ENCODE measurements at places on chromosomes 5 and 9.

DNA sequence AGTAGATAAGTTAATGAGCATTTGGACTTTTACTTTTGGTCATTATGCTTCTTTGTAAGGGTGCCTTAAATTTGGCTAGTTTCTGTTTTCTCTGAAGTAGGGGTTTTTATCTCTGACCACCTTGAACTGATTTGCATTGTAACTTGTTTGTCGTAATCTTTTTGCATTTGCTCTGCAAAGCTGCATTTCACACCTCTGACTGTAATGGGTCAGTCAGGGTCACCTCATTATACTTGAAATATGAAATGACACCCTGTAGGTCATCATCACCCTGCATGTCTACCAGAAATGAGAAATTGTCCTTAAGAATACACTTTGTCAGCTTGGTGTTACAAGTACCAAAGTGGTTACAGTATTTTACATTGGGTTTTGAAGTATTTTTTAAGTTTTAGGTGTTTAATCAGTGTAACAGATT lies 74.0 kb downstream of the KCNN2 start:
- DNase-seq: no peak

- DNase-seq: no peak
Observed at GRCh38 chr5:53116597-53116996, 7.0 kb upstream of the MOCS2 start.

GRCh38 chr9:91120200-91120599 lies 241.5 kb downstream of the AUH start:
- DNase-seq: no peak

DNA sequence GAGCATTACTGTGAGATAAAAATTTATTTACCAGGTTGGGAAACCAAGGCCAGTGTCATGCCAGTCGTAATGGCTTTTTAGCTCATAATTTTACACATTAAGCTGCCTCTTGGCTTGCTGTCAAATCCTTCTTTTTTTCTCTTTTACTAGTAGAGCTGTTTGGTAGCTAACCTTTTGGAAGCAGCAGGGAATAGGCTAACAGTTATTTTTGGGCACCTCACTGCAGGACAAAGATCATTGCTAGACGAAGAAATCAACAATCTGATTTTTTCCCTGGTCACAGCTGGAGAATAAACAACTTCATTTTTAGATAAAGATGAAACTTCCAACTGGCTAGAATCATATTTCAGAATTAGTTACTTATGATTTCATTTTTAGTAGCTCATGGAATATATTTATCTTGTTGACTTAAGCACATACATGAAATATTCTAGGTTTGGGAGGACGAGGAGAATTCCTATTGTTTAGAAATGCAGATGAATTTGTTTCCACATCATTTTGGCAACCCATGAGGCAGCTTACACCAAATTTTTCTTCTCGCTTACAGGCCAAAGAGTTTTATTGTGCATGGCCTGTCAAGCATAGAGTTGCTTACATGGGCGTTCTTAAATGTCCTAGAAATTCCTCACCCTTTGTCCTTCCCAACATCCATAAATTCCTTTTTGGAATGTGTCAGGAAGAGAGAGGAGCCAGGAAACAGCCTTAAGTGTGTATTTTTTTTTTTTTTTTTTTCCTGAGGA lies 19.6 kb downstream of the TNC start:
- DNase-seq: no peak

- DNase-seq: no peak
Observed at GRCh38 chr9:115118879-115119218, 892 bp upstream of the TNC start.

GRCh38 chr9:7216004-7216841 lies 458.4 kb downstream of the KDM4C start:
- no peak for DNase-seq

- DNase-seq: no peak
Observed at GRCh38 chr9:76827296-76828080, 63.2 kb downstream of the PCA3 start.

GRCh38 chr9:3955305-3955687 lies 344.6 kb downstream of the GLIS3 start:
- no peak for DNase-seq

GRCh38 chr9:89138463-89139390 lies 39.9 kb downstream of the SHC3 start:
- no peak for DNase-seq

GRCh38 chr9:3508078-3508431 lies 17.7 kb downstream of the RFX3 start:
- no peak for DNase-seq

DNA sequence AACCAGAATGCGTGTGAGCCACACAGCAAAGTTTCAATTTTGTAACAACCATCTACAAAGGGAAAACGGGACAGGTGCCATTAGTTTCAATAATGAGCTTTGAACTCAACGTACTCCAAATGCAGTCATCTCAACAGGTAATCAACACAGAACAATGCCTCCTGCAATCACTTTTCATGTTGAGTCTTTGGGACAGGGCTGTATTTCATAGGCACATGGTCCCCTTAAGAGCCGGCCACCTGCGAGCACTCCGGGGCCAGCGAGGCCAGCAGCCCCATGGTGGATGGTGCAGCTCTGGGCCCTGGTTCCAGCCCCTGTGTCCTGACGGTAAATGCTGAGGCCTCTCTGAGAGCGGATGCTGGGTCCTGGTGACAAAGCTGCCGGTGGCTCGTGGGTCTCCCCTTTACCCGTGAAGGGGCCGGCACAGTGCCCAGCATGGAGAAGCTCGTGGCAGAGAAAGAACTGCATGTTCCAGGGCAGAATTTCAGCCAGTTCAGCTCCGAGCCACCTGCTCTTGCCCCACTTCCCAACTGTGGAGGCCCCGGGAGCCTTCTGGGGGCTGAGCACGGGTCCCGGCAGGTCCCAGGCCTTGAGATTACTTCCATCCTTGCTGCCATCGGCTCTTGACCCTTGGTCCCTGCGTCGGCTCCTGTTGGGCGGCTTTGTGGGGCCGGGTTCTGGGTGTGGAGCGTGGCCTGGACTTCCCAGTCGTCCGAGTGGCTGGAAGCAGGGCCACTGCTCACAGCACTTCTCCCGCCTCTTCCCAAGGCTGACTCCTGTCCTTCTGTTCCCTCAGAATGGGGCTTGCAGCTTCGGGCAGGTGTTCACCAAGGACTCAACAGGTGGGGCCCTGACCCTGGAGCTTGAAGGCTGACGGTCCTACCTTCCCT lies 26.1 kb upstream of the RNU6ATAC start:
- no peak for DNase-seq

DNA sequence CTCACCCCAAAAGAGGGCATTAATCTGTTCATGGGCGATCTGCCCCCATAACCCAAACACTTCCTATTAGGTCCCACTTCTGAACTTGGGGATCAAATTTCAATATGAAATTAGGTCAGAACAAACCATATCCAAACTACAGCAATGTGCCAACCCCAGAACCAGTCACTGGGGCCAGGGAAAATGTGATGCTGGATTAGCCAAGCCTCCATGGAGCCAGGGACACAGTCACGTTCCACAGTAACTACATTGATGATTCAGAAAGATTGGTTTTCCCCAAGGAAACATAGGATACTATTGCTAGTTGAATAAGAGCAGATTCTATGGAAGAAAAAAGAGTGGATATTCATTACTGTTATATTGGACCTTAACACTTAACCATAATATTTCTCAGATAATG lies 84.2 kb downstream of the GIN1 start:
- no peak for DNase-seq

DNA sequence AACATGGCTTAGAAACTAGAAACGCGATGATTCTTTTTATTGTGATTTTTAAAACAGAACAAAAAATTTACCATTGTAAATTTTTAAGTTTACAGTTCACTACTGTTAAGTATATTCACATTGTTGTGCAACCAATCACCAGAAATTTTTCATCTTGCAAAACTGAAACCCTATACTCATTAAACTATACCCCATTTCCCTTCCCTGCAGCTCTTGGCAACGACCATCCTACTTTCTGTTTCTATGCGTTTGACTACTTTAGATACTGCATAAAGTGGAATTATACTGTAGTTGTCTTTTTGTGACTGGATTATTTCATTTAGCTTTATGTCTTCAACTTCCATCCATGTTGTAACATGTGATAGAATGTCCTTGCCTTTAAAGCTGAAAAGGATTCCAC lies 52.5 kb downstream of the SPOCK1 start:
- DNase-seq: no peak

DNA sequence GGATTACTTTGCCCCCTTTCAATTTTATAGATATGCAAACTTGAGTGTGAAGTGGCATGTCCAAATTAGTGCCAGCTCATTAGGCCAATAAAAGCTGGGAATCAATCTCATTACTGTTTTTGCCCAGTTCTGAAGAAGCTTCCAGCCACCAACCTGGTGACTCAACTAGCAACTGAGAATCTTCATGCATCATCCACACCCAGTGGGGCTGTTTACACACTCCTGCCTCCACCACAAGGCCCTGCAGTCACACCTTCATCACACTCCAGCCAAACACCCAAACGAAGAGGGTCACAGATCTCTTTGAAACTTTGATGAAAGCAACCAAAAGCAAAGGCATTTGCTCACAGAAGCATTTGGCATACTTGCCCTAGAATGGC lies 41.3 kb upstream of the S1PR3 start:
- DNase-seq: no peak

DNA sequence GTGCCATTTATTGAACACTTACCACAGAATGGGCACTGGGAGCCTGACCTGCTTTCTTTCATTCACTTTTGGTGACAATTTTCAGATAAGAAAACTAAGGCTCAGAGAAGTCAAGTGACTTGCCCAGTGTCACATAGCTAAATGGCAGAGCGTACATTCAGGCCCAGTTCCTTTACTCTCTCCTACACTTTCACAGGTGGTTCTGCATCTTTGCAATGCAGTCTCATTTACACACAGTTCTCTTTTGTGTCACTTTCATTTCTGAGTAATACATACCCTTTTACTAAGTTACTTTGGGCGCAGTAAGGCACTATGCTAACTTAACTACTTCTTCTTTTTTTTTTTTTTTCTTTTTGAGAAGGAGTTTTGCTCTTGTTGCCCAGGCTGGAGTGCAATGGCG lies 8.3 kb downstream of the NFIL3 start:
- no peak for DNase-seq

- DNase-seq: peak; percentile 49
Observed at GRCh38 chr5:177086654-177087397, at the start of gene FGFR4. TSS of gene FGFR4 (plus strand) at chr5:177086915. CDS start at chr5:177089603, 2,688 bp downstream.

DNA sequence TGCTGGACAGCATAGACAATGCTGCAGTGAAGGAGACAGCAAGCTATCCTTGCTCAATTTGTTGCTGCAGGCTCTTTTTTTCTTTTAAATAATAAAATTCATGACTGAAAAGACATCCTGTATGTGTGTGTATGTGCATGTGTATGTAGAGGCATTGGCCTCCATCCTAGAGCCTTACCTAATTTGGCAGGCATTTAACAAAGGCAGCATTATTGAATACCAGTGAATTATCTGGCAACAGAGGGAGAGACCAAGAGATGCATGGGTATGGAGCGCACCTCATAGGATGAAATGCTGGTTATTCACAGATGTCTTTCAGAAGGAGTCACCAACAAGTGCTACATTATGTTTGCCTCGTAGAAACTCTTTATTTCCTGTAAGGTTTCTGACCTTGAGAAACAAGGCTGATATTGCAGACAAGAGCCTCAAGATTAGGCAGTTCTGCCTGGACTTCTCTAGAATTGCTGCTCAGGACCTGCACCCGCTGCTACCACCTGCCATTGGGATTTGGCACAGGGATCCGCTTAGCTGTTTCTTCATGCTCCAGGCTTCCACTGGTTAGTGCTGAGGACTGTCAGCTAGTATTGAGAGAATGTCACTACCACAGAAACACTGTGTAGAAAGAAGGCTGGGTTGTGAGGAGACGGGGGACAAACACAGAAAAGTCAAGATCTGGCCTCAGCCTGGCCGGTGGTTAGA lies 247.7 kb upstream of the RFX3 start:
- no peak for DNase-seq

DNA sequence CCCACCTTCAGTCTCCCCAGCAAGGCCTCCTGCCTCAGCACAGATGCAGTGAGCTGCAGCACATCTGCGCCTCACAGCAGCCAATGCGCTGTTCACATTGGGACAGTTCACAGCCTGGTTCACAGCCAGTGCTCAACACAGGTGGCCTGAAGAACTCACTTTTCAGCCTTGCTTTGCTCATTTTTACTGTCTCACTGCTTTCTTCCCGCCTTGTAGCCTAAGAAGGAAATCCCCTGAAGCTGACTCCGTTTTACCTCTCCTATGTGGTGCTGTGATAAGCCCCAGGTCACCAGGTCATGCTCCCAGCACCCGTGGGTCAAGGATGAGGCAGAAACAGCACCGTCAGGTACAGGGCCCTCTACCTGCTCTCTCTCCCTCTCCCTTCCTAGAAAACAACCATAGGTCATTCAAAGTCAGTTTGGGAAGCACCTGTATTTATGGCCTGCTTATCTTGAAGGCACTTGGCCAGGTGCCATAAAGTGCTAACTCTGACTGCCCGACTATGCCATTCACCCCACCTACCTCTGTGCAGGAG lies 1.1 kb downstream of the GCNT4 start:
- DNase-seq: no peak

- no peak for DNase-seq
Observed at GRCh38 chr5:36145311-36145710, 6.4 kb downstream of the LMBRD2 start.

- no peak for DNase-seq
Observed at GRCh38 chr5:40937075-40937474, 27.8 kb downstream of the C7 start.

DNA sequence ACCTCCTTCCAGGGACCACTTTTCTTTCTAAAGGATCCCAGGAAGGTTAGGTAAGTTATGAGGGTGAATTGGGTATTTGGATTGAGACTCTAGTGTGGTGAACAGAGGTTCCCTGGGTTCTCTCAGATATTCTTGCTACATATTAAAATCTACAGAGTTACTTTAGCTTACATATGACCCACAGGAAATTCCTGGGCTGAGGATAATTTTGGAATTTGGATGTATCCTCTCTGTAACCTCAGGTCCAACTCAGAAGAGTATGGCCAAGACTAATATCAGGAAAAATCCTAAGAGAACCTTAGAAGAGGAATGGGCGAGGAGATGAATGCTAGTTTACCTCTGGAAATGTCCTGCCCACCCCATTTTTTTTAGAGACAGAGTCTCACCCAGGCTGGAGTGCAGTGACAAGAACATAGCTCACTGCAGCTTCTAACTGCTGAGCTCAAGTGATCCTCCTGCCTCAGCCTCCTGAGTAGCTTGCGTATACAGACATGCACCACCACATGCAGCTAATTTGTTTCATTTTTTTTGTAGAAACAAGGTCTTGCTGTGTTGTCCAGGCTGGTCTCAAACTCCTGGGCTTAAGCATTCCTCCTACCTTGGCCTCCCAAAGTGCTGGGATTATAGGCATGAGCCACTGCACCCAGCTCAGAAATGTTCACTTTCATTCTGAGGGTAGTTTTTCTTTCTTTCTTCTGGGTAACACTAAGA lies 196.4 kb downstream of the ARHGEF28 start:
- no peak for DNase-seq

GRCh38 chr9:94915476-94916450 lies 189.3 kb downstream of the AOPEP start:
- no peak for DNase-seq

Measured in stimulated activated CD8-positive, alpha-beta memory T cell treated with anti-CD3 and anti-CD28 coated beads, Interleukin-2, amount 100 ng/mL, for 1 hour (primary cell).